NCI-H1105 treated with DMSO at 0.1 percent for 48 hours (cell line): ENCODE measurements at places on chromosomes 5 and 9.

DNA sequence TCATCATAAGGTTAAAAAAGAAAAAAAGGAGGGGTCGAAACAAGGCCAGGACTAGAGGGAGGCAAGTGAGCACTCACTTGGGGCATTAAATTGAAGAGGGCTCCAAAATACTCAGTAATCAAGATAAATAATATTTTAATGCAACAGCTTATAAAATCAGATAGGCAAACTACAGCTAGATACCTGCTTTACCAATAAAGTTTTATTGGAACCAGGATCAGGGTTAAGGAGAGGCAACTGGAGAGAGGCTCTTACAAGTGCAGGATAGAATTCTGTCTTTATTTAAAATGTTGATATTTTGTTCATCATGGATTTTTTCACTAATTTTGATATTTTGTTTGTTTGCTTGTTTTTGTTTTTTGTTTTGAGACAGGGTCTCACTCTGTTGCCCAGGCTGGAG, 30.3 kb upstream of the PURA start:
- no peak for DNase-seq

DNA sequence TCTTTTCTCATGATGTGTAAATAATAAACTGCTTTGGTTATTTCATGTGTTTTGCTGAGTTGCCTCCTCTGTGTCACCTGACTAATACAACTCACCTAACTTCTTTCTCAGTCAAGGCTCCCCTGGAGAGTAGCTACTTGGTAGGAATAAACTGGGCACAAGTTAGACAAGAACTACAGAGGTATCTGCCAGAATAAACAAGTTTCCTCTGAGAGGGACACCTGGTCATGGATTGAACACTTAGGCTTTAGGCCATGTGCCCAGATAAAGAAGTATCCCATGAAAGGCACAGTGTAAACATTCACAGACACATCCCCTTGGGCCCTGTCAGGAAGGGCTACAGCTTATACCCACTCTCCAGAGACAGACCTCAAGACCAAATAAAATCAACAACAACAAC, 532.5 kb downstream of the KIF4B start:
- DNase-seq, result no peak

DNA sequence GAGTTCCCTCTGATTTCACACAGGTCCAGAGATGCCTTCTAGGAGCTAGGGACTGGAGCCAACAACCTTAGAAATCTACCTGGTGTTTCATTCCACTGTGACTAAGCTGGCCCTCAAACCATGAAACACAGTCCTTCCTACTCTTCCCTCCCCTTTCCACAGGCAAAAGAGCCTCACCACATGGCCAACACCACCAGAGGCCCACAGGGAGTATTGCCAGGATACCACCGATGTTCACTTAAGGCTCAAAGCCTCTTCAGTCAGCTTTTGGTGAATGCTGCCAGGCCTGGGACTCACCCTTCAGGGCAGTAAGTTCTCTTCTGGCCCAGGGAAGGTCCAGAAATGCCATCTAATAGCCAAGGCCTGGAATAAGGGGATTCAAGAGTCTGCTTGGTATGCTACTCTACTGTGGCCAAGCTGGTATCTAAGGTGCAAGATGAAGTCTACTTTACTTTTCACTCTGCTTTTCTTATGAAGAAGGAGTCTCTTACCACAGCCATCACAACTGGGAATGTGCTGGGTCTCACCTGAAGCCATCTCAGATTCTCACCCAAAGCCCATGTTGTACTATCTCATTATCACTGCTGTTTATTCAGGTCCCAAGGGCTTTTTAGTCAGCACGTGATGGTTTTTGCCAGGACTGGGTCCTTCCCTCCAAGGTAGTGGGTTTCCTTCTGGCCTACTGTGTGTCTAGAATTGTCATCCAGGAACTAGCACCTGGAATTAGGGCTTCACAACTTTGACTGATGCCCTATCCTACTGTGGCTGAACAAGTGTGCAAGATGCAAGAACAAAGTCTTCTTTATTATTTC, 1018.4 kb downstream of the TAF11L14 start:
- DNase-seq, result no peak

DNA sequence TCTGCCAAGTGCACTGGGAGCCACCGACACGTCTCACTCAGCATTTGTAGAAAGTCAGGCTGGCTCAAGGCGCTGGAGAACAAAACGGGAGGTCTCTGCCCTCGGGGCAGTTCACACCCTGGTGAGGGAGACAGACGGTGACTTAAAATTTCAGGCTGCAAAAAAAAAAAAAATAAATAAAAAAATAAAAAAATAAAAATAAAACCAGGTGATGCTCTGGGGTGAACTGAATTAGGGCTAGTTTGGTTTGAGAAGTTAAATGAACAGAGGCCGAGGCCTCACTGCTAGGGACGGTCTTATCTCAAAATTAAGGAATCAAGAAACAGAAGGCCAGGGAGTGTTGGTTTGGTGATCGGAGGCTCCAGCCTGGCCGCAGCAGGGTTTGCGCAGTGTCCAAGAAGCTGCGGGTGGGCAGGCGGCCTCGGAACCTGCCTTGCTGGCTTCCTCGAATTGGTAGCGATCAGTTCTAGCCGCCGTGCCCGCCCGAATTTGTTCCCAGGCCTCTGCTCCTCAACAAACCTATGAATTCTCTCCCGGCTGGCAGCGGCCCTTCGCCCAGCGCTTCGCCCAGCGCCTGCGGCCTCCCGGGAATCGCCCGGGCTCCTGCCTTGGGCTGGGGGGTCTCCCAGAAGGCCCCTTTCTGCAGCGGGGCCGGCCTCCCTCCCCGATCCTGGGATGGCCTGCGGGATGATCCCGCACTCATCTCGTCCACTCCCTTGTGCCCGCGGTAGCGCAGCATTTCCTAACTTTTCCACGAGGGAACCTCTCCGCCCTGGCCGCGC, 1.5 kb downstream of the NKX2-5 start:
- DNase-seq, result no peak

GRCh38 chr5:312845-313244, 8.7 kb upstream of the AHRR start:
- DNase-seq, result no peak

DNA sequence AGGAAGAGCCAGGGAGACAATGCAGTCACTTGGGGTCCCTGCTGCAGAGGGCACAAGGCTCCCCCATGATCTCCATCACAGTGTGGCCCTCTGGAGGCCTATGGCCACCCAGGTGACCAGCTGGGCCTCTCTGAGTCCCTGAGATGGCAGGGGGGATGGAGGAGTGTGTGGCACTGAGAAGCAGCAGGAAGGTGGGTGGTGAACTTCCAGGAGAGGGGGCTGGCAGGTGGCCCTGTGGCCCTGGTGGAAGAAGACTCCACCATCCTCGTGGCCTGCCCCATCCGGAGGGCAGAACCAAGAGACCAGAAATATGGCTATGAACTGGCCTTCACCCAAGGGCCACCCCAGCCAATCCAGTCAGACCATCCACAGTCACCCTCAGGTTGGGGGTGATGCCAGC, 31.7 kb upstream of the AFAP1L1 start:
- DNase-seq, result no peak

- no peak for DNase-seq
These were observed 4.0 kb downstream of the KLF4 start for GRCh38 chr9:107485458-107486043.
